ENCODE measurements at places on chromosomes 6 and 20.

DNA sequence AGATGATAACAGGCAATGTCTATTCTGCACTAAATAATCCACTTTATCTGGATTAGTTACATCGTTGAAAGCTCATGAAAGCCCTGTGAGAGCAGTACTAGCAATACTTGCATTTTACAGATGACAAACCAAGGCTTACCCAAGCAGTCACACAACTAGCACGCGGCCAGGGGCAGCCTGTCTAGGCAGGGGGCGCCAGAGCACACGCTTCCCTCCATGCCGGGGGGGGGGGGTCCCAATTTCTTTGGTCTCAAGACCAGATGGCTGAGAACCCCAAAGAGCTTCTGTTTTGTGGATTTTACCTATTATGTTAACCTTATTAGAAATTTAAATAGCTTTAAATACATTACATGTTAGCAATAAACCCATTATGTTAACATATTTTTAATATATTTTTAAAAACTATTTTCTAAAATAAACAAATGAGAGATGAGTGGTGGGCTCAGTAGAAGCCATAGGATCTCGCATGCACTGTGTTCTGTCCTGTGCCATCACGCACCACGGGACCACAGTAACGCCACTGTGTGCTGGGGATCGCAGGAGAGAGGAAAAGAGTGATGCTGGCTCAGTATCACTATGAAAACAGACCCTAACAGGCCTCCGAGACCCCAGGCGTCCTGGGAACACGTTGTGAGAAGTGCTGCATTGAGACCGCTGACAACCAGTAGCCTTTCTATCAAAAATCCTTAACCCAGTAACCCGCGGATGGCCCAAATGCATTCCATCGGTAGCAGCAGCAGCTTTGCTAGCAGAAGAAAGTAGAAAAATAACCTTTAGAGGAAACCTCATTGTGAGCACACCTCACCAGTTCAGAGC is 5.3 kb upstream of the PRR18 start:
- DNase-seq = no peak

- DNase-seq = no peak
Measured at GRCh38 chr6:2938632-2939083, 32.7 kb downstream of the SERPINB6 start.

DNA sequence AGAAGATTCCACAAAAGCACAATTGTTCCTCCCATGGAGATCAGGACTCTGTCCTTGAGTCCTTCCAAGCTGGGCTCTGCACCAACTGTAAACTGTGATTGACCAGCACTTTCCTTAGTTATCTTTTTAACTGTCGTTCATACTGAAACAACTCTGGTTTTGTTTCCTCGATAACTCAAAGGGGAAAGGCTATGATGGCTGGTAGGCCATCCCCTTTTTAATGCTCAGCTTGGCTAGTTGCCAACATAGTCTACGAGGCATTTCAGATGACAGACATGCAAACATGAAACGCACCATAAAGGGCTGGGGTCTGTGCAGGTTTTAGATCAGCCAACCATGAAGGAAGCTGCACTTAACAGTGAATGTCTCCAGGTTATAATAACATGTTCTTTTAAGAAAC is 497.1 kb upstream of the ARID1B start:
- no peak for DNase-seq

GRCh38 chr6:157669747-157670216 is 153.3 kb upstream of the SNX9 start:
- DNase-seq = no peak

- DNase-seq = no peak
Measured at GRCh38 chr6:87241304-87241703, 81.1 kb upstream of the SMIM8 start.

- DNase-seq = no peak
Measured at GRCh38 chr20:40144581-40144980, 544.5 kb downstream of the MAFB start.

GRCh38 chr6:105616521-105616920 is 213.6 kb upstream of the PREP start:
- no peak for DNase-seq

DNA sequence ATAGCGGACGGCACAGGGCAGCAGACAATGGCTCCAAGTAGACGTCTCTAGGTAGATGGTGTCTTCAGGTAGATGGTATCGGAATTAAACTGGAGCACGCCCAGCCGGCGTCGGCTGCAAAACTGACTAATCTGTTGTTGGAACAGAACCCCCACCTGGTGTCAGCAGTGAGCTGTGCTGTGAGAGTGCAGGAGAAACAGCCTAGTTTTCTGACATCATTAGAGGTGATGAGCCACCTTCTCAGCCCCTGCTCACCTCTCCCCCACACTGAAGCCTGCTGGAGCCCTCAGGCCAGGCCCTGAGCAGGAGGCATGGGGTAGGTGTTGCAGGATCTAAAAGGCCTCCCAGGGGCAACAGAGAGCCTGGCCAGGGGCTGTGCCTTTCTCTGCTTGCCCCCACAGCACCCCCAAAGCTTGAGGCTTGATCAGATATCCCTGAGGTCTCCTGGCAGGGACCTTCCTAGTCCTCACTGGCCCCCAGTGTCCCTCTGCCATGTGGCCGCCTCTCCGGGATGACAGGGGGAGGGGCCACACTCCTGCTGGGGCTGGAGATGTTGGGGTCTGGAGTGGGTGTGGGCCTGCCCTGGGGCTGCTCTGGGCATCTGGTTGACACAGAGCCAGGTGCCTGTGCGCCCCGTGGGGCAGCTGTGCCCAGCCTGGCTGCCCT is 6.9 kb upstream of the HELZ2 start:
- no peak for DNase-seq
